Caudate nucleus (tissue), 63 donors: ENCODE measurements at places on chromosomes 4 and X.

- no peak for DNase-seq
Observed at GRCh38 chrX:154546354-154547244, at the start of gene G6PD. G6PD (minus strand) TSS chrX:154546846; CDS start chrX:154546155, 691 bp downstream.

DNA sequence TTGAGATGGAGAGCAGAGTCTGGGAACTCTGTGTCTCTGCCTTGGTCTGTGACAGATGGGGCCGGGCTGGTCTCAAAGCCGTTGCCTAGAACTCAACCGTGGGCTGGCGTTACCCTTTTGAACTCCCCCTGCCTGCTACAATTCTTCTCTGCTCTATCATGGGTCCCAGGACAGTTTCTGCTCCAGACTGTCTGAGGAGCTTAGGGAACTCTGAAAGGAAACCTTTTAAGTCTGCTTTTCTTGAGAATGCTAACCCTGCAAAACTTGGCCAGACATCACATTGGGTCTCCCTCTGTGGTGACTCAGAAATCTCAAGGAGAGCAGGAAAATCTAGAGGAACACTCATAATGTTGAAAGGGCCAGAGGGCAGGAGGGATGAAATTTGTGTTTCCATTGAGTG, 240.6 kb downstream of the CBR4 start:
- no peak for DNase-seq

GRCh38 chrX:11185861-11186260, 74.7 kb downstream of the HCCS start:
- DNase-seq: no peak

DNA sequence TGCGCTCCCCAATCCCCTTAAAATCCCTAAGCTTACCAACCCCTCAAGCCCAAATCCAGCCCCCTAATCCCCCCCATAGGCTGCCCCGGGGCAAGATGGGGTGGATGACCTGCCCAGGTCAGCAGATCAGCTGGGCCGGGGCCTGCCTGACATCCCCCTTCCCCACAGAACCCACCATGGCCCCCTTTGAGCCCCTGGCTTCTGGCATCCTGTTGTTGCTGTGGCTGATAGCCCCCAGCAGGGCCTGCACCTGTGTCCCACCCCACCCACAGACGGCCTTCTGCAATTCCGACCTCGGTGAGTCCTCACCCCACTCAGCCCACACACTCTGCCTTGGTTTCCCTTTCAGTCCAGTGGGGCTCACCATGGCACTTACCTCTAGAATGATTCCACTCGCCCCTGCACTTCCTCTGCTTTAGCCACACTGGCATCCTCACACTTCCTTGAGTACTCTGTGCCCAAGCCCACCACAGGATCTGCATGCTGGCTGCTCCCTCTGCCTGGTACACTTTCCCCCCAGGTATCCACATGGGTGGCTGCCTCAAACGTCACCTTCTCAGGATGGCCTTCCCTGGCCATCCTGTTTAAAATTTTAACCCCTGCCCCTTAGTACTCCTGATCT, 1.1 kb downstream of the TIMP1 start:
- no peak for DNase-seq

DNA sequence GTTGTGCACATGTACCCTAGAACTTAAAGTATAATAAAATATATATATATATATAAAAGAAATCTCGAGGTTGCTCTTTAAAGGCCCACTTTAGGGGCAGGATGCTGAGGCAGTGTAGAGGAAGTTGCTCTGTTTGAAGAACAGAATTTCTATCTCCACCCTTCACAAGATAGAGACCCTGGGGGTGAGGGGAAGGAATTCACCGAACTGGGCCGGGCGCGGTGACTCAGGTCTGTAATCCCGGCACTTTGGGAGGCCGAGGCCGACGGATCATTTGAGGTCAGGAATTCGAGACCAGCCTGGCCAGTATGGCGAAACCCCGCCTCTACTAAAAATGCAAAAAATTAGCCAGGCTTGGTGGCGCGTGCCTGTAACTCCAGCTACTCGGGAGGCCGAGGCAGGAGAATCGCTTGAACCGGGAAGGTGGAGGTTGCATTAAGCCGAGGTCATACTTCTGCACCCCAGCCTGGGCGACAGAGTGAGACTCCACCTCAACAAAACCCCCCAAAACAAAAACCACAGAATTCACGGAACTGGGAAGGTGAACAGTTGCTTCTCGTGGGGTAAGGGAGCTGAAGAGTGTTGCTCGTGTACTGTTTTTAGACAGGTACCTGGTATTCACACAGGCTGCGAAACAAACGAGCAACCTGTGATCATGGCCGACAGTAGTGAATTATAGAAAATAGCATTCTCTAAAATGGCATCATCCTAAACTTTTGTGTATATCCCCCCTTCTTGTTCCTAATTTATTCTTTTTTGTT, 6.2 kb downstream of the PLAC8 start:
- no peak for DNase-seq

GRCh38 chr4:185108185-185108584, 34.9 kb upstream of the SLC25A4 start:
- no peak for DNase-seq

DNA sequence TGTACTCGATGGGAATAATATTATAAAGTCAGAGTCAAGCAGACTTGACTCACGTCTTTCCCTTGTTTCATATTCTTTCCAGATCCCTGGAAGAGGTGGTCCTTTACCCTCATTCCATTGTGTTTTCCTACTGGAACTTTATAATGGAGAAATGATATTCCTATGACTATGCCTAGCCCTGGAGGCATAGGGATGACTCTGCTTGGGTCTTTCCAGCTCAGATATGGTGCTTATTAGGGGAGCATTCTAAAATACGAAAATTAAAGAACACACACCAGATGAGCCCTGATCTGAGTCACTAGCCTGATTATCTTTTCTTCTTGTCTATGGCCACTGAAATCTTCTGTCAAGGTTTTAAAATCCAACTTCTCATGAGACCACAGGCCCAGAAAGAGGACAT, 231.4 kb downstream of the ANKRD50 start:
- no peak for DNase-seq

DNA sequence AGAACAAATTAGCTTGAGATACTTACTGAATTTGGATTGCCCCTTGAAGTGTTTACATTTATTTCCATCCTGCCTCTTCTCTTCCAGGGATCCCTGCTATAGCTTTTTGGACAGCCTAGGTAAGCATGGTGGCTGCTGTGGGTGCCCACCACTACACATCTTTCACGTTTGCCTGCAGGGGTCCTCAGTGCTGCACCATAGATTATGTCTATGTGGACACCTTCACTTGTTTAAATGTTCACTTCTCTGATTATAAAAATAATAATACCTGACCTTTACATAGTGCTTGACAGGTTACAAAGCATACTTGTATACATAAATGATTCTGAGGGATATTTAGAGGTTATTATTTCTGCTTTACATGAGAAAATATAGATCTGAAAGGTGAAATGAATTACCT, 67.9 kb upstream of the SLC4A4 start:
- DNase-seq: no peak

DNA sequence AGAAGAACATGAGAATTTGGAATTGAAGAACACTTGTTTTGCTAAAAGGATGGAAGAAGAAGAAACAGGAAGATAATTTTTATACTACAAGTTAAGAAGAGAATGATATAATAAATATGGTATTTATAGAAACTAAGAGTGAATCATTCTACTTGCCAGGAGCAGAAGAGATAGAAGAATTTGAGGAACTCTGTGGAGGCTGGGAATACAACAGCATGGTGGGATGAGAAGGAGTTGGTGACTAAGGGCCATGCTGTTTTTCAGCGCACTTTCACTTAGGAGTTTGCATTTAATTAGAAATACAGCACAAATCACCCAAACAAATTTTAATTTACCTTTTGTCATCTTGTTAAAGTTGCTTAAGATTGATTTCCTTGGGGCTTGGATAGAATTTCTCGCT, 20.5 kb downstream of the HADH start:
- DNase-seq: no peak

DNA sequence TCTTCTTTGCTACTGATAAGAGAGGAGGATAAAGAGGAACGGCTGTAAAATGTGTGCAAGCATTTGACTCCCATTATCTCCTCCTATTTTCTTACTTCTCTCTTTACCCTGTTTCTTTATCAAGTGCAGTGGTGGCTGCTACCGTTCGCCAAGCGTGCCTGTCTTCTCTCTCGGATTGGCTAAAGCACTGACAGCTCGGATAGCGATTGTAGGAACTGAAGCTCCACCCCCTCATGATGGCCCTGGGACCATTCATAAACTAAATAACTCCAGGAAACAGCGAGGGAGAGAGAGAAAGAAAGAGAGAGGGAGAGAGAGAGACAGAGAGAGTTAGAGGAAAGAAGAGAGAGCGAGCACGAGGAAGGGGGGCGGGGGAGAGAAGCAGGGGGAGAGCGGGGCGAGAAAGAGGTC, 305 bp upstream of the MAB21L2 start:
- no peak for DNase-seq

GRCh38 chr4:8345946-8346814, 76.6 kb downstream of the HTRA3 start:
- DNase-seq: no peak

GRCh38 chr4:17163156-17163771, 264.8 kb upstream of the LDB2 start:
- DNase-seq: no peak

GRCh38 chr4:156999175-156999517, 27.5 kb upstream of the PDGFC start:
- DNase-seq: no peak

DNA sequence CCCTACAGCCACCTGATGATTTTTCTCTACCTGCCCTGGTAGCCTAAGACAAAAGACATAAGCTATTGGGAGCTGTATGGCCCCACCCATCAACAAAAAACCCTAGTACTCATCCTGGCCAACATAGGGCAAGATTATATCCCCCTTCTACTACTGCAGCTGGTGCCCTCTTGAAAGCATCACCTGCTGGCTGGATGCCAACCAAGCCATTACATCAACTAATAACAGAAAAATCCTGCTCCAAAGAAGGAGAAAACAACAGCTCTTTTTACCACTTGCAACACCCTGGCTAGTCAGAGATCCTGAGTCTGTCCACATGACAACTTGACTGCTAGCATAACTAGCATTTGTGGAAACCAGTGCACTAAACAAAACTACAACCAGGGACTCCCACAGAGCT, 43.6 kb upstream of the UPRT start:
- no peak for DNase-seq

DNA sequence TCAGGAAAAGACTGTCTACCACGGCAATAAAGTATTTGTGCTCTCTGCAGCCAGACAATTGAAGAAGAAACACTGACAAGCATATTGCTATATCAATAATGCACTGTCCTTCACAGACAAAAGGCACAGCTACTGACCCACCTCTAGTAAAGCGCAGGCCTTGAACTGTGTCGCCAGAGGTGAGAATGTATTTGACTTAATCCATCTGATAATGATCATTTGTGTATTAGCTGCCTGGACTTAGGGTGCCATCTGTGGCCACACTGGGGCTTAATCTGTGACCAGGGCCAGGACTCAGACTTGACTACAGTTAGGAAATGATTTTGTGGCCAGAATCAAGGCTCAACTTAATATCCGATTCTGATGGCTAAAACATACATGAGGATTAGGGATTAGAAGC, 260.4 kb downstream of the SMARCA1 start:
- DNase-seq: no peak

DNA sequence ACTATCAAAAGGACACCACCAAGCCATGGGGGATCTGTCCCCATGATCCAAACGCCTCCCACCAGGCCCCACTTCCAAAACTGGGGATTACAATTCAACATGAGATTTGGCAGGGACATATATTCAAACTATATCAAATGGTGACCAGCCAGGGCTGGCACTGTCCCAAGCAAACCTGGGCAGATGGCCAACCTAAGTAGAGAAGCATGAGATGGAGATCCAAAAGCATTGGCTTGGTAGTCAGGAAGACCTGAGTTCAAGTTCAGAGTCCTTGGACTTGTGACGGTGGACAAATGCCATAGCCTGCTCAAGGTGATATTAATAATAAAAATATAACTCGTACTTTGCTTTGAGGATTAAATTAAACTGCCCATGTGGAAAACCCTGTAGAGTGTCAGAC, 79.2 kb upstream of the HS3ST1 start:
- DNase-seq: no peak

DNA sequence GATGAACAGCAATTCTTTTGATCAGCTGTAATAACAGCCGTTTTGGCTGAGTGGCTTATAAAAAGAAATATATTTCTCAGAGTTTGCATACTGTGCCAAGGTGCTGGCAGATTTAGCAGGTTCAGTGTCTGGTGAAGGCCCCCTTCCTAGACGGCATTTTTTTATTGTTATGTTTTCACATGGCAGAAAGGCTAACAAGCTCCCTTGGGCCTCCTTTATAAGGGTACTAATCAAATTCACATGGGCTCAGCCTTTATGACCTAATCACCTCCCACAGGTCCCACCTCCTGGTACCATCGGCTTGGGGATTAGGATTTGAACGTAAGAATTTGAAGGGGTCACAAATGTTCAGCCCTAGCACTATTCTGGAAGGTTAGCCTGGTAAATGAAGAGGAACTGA, 431.9 kb downstream of the SPOCK3 start:
- no peak for DNase-seq

DNA sequence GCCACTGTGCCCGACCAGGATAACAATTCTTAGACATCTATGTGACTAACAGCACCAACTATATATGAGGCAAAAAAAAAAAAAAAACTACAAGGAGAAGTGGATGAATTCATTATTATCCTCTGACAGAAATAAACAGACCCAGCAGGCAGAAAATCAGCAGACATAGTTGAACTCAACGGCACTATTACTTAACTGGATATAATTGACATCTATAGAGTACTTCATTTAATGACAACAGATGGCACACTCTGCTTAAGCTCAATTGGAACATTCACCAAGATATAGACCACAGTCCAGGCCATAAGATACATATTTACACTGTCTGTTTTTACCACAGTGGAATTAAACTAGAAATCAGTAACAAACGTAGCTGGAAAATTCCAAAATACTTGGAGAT, 13.3 kb downstream of the CLDN22 start:
- DNase-seq: no peak
